Testis (tissue), 5 donors: ENCODE measurements at places on chromosomes 1 and 21. TPM values are rescaled to one million over a fixed set of nuclear protein-coding genes. Genes with fewer than 3 reads are reported as not detected.
A peak's percentile ranks its signal among the peaks of the same experiment; 100 is the strongest.

DNA sequence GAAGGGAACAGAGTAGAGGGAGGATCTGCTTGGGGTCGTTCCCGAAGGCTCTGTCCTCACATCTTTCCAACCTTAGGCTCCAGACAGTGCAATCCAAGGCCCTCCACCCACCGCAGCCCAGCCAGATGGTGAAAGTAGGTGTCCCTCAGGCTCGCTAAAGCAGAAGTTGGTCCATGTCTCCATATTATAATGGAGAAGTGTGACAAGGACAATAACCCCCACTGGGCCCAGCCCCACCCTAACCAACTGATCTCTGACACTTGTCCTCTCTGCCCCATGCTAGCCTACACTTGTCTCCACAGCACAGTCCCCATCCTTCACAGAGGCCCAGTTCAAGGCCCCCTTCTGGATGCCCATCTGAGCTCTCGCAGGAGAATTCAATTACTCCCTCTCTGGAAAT, 48.7 kb downstream of the DMAP1 start:
- no peak for DNase-seq

DNA sequence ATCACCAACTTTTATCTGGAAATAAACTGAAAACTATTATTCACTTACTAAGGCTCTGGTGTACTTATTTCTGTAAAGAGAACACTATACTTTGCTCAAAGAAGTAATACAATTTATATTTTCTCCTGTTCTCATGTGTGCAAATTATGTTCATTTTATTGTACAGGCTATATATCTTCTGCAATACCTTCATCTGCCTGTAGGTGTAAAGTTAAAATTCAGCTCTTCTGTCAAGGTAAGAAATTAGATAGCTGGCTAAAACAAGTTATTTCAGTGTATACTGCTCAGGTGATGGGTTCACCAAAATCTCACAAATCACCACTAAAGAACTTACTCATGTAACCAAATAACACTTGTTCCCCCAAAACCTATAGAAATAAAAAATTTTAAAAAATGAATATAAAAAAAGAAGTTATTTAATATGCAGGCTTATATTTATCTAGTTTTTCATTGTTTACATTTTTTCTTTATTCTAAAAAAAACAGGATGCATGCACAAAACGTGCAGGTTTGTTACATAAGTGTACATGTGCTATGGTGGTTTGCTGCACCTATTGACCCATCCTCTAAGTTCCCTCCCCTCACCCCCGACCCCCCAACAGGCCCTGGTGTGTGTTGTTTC, 81.5 kb downstream of the PTGER3 start:
- no peak for DNase-seq

- no peak for DNase-seq
Observed at GRCh38 chr1:28278763-28279162, 19.4 kb downstream of the SESN2 start.

SPATA1 gene
- 7.1 TPM for total RNA-seq

GRCh38 chr1:55717111-55717510, 501.9 kb upstream of the USP24 start:
- no peak for DNase-seq

- DNase-seq = peak; percentile 48
Observed at GRCh38 chr1:168092566-168093355, 44.0 kb downstream of the GPR161 start.

- DNase-seq = no peak
Observed at GRCh38 chr1:3568815-3569435, 42.4 kb downstream of the MEGF6 start.

NBPF10 gene
- total RNA-seq = 5.6 TPM

WNT2B gene
- total RNA-seq = 14.7 TPM

DNA sequence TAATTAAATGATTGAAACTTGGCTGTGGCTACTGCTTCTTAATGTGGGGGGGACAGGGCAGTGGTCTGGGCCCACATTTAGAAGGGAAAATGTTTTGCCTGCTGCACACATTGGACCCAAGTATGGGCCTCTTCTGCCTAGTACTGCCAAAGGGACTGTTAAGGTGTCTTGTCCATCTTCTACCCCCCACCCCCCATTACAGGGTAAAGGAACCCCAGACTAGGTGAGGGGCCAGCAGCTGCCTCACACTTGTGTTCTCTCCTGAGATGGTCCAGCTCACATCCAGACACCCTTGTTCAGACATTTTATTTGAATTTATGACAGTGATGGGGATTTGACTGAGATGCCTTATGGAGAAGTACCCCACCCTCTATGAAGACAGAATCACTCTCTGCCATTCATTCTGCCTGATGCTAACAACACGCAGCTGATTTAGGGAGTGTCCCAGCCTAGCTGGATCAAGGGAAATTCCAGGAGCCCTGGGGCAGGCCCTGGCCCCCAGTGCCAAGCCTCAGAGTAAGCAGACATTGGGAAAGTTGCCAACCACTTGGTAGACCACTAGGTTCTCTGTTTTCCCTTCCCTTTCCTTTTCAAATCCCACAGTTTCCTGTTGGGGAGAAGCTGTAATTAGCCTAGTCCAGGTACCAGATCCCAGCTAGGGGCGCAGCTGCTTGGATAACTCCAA, 42.1 kb downstream of the YARS1 start:
- no peak for DNase-seq

DNA sequence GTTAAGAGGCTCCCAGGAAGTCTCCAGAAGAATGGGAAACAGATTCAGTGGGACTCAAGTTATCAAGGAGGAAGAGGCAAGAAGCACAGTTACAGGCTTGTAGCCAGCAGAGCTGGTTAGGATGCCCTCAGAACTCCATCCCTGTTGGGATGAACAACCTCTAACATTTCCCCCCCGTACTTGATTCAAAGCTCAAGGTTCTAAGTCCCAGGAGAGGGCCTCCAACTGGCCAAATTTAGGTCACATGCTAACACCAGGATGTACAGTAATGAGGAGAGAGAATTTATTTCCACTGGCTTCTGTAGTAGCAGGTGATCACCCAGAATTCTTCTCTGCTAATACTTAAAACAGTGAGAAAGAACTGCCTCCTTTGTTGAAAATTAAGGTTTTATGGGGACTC, 22.3 kb upstream of the HSPA13 start:
- no peak for DNase-seq

DNA sequence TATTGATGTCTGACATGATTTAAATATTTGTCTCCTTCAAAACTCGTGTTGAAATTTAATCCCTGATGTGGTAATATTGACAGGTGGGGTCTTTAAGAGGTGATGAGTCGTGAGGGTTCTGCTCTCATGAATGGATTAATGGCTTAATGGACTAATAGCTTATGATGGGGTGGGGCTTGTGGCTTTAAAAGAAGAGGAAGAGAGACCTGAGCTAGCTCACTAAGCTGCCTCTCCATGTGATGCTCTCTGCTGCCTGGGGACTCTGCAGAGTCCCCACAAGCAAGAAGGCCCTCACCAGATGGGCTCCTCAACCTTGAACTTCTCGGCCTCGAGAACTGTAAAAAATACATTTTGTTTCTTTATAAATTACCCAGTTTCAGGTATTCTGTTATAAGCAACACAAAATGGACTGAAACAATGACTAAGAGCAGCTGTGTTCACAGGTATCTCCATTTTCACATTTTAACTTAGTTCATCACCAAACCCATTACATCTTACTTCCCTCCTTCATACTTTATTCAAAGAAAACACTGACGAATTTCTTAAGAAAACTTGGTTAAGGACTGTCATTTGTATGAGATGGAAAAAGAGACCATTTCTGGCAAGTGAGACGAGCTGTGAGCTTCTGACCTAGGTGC, 12.1 kb upstream of the AIM2 start:
- no peak for DNase-seq

ZNHIT6 gene
- 14.5 TPM for total RNA-seq

GRCh38 chr1:201937624-201938213, 8.6 kb downstream of the LMOD1 start:
- DNase-seq = no peak

MYBPH gene
- total RNA-seq = 0.16 TPM

- DNase-seq = no peak
Observed at GRCh38 chr1:18443587-18444520, 36.9 kb upstream of the KLHDC7A start.

DNA sequence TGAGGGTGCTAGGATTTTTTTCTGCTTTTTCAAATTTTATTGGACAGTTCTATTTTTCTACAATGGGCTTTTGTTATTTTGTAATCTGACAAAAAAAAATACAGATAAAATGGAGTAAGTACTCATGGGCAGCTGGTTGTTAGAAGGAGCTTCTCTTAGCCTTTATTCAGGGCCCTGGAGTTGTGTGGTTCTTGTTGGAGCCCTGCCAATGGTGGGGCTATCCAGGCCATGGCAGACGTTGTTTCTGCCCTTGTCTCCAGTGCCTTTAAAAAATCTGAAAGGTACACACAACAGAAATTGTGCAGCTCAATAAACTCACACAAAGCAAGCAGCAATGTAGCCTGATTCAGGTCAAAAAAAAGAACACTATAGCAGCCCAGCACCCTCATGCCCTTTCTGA, 153.5 kb upstream of the GALNT2 start:
- no peak for DNase-seq

DNA sequence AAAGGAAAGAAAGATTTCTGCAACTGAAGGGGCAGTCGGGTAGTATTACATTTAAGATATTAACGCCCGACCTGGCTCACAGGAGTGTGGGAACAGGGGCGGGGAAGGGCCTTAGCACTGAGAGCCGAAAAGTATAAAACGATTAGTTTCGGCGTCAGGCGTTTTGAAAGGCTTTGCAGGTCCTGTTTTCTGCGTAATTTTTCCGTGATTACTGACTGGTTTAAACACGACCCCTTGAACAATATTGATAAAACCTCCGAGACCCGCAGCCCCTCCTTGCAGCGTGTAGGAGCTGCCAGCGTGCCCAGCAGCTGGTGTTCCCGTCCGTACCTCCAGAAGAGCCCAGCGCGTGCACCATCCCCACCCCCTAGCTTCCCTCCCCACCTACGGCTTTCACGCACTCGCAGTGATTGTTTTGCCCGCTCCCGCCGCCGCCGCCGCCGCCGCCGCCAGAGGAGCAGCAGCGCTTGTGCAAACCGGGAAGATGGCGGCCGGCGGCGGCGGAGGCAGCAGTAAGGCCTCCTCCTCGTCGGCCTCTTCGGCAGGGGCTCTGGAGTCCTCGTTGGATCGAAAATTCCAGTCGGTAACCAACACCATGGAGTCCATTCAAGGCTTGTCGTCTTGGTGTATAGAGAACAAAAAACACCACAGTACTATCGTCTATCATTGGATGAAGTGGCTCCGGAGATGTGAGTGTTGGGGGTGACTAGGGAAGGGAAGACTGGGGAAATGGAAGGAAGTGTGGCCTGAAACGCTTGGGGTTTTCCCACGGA, 470 bp downstream of the RPRD2 start:
- DNase-seq = peak; percentile 86

GRCh38 chr1:64653466-64653865, 91.4 kb upstream of the RAVER2 start:
- DNase-seq = no peak

SLC35F3 gene
- 0.43 TPM for total RNA-seq

DNA sequence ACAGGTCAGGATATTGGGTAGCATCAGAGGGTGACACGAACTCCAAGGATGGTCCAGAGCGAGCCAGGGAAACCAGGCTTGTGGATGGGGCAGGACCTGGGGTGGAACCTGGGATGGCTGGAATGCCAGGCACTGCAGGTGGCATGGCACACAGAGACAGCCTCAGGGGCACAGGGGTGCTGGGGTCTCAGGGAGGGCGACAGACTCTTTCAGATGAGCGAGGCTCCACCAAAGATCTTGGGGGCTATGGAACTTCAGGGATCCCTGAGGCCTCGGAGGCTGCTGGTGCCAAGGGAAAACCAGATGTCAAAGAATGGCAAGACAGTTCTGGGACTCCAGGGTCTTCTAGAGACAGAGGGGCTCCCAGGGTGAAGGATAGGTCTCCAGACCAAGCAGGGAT, 21.4 kb downstream of the IGFN1 start:
- no peak for DNase-seq

- peak; percentile 68 for DNase-seq
Observed at GRCh38 chr1:1614204-1614953, 921 bp upstream of the MIB2 start.

DNA sequence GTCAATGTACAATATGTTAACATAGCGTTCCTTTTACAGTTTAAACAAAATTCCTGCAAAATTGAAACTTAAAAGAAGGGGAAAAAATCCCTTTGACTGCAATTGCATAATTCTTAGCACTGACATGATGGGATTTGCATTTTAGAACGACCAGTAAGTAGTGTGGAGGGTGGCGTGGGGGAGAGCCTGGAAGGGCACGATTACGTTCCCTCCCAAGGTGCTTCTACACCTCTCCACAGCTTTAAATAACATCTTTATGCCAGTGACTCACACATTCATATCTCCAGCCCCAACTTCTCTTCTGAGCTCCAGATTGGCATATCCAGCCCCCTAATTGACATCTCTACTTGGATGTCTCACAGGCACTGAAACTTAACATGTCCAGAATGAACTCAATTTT, 64.3 kb downstream of the OLFML3 start:
- DNase-seq = no peak

DNA sequence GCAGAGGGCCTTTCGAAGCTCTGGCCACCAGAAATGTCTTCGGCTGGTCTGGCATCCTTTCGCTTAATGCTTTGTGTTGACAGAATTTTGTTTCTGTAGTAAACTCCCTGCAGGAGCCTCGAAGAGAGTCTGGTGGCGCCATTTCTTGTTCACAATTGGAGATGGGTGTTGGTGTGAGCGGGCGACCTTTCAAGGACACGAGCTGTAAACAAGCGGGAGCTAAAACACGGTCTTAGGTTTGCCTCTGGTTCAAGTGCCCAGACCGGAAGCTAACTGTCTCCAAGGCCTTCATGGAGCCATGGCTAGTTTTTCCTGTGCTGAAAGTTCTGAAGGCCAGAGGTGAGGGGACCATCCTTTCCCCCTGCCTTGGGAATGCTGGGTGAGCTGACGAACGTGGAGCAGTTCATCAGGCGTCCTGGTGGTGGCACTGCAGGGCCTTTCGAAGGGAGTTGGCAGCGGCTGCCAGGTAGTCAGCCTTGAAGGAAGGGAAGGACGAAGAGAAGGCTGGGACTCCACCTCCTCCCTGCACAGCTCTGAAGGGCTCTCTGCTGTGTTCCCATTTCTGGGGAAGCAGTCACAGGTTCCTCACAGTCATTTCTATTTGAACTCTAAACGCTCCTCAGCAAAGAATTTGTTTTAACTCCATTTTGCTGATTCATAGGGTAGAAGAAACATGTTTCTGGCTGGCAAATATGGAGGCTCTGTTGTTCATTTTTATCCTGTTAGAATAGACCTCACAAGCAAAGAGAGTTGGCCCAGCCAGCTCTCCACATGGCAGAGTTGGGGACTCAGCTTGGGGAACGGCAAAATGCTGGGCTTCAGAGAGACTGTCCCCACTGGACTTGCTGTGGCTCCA, 35.2 kb downstream of the URB2 start:
- peak; percentile 92 for DNase-seq
